ENCODE measurements at places on chromosomes 3 and 15. TPM values are rescaled to one million over a fixed set of nuclear protein-coding genes. Genes with fewer than 3 reads are reported as not detected.

DNA sequence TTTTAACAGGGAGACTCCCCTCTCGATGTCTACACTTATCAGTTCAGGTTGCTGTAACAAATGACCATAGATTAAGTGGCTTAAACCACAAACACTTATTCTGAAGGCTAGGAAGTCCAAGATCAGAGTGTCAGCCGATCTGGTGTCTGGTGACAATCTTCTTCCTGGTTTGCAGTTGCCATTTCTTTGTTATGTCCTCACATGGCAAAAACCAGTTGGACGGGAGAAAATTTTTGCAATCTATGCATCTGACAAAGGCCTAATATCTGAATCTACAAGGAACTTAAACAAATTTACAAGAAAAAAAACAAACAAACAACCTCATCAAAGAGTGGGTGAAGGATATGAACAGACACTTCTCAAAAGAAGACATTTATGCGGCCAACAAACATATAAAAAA lies 116.9 kb upstream of the FOXB1 start:
- DNase-seq: no peak

- DNase-seq: no peak
Measured at GRCh38 chr3:196995646-196996355, 27.2 kb upstream of the PIGZ start.

- no peak for DNase-seq
Measured at GRCh38 chr3:190366133-190366532, 21.8 kb upstream of the CLDN16 start.

Gene CHDH
- 0.16 TPM for total RNA-seq

Measured in omental fat pad (tissue), 4 donors.